ENCODE measurements at places on chromosomes 5 and 9.

GRCh38 chr9:20187318-20187717 lies 398.5 kb upstream of the SLC24A2 start:
- DNase-seq, result no peak

DNA sequence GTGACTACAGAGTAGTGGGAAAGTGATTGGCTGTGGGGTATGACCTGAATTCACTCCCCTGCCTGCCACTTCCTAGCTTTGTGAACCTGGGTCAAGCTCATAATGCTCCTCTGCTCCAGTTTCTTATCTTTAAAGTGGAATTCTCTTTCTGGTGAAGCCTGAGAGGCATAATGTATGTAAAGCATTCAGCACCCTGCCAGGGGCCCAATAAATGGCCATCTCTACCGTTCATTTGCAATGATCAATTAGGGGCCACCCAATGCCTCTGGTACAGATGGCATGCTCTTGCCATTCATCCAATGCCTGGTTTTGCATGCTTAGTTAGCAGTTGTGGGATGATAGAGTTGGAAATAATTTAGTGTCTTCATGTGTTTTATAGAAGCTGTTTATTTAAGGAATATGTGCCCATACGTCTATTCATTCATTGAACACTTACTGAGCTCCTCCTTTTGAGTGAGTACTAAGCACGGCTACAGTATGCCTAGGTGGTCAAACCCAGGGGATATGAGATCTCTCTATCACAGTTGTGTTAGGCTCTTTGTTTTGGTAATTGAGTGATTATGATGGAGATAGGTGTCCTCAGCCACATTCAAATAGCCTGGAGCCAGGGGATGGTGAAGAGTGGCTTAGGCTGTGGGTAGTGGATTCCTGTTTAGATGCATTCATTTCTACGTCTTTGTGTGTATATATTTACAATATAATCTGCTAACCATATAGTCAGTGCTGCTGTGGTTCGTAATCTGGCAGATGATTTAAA lies 15.3 kb downstream of the ZNF462 start:
- DNase-seq, result no peak

DNA sequence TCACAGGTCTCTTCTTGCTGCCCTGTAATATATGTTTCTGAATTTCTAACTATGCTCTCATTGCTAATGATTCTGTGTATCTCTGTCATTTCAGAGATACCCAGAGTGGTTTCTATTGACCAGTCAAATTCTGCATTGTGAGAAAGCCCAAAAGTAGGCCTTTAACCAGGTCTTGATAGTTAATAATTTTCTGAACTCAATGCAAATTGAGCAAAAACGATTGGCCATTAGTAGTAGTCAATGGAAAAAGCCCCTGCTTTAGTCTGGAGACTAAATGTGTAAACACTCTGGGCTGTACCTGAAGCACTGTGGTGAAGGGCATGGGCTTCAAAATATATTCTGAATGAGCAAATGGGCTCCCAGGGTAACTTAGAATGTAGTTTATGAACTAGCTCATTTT lies 307.6 kb downstream of the ARL15 start:
- no peak for DNase-seq

GRCh38 chr9:95793924-95794828 lies 81.3 kb upstream of the ERCC6L2 start:
- no peak for DNase-seq

DNA sequence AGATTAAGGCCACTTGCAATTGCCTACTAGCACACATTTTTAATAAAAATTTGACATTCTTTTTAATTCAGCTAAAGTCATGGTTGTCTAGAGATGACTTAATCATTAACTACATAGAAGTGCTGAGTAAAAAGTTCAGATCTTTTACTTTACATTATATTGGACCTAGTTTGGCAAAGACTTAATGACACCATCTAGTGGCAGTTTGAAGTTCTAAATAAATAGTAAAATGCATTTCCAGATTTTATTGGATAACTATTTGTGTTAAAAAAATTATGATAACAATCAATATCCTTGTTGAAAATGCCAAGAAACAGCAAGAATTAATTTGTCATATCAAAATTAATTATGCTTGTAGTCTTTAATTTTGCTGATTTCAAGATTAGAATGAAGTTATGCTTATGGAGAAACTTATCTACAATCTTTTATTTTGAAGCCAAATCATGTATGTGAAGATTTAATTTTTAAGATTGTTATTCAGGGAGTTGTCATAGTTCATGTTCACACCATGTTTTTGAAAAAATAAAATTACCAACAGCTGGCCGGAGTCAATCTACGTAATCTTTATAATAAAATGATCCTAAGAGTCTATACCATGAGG lies 69.6 kb upstream of the PJA2 start:
- no peak for DNase-seq

DNA sequence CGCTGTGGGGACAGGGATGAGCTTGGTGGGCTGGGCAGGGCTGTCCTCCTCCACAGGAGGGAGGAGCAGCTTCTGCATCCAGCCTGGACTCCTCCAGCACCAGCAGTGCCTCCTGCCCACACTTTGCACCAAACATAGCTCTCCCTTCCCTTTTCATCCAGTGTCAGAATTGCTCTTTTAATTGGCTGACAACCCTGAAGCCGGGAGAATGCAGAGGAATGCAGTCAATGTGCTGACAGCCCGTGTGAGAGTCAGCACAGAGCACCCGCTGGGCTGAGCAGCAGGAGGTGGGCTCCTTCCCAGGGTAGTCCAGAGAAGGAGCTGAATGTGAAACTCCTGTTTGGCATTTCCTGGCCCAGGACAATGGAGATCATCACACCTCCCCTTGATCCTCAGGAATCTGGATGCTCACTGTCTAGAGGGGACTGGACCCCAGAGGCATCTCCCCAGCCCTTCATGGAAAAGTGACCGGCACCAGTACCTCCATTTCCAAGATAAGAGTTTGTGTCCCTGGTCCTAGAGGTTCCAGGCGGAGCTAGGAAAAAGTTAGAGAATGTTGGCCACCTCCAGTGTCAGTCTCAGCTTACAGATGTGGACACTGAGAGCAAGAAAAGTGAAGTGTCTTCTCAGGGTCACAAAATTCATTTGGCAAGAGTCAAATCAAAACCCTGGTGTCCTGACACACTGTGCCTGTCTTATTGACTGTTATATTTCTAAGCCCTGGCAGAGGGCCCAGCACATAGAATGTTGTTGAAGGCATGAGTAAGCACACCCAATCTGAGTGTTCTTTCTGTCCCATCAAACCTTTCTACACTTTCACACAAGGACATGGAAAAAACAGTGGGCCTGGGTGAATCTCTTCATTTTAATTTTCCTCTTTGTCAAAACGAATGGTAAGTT lies 202.1 kb downstream of the SNX18 start:
- DNase-seq, result no peak

DNA sequence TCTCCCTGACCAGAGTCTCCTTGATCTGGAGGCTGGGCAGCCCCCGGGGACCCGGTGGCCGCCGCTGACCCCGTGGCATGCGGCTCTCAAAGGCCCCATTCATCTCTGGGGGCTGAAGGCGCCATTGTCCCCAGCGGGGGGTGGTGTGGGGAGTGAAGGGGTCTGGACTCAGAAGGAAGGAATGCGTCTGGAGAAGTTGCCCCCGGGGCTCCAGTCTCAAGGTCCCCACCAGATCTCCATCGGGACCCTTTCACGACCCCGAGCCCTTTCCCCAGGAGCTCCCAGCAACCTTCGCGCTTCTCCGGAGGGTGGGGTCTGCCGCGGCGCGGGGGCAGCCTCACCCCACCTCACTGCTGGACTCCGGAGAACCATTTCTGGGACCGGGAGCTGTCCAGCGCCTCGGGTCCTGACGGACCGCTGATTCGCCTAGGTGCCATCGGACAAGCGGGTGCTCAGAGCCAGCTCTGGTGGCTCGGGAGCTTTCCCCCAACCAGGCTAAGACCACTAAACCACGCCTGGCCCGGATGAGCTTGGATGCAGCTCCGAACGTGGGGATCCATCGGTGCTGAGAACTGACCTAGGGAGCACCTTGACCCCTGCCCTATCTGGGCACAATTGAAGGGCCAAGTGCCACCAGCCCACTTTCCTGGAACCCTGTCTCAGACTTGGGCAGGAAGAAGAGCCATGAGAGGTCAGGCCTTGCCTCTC lies 5.1 kb upstream of the PCDH1 start:
- no peak for DNase-seq

DNA sequence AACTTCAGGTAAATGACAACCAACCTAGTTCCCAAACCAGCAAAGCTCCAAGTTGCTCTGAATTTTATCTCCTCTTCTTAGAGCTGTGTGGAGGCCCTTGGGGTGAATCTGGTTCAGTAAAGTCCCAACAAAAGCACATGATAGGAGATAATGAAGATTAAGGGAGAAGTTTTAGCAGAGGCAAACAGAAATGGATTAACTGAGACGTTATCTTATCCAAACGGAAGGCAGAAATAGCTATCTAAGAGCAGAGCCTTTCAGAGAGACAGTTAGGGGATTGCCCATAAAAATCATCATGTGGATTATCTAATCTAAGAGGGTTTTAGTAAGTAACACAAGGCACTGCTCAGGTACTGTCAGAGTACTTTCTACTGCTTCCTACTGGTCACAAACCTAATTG lies 183.9 kb upstream of the ZNF618 start:
- DNase-seq, result no peak

DNA sequence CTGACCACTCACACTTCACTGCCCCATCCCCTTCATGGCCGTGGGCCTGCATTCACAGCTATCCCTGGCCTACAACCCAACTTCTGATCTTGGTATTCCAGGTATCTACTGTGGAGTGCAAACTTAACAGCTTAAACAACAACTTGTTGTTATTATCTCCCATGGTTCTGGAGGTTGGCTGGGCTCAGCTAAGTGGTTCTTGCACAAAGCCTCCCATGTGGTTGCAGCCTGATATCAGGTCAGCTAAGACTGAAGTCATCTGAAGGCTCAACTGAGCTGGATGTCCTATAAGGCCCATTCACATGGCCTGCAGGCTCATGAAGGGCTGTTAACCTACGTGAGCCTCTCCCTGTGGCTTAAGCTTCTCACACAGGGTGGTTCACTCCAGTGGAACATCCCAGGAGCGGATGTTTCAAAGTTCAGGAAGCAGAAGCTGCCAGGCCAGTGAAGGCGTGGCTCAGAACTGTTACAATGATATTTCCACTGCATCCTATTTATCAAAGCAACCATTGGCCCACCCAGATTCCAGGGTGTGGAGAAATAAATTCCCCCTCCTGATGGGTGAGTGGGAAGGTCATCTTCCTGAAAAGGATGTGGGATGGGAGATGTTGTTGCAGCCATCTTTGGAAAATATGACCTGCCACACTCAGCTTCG lies 30.0 kb upstream of the TRIO start:
- no peak for DNase-seq

DNA sequence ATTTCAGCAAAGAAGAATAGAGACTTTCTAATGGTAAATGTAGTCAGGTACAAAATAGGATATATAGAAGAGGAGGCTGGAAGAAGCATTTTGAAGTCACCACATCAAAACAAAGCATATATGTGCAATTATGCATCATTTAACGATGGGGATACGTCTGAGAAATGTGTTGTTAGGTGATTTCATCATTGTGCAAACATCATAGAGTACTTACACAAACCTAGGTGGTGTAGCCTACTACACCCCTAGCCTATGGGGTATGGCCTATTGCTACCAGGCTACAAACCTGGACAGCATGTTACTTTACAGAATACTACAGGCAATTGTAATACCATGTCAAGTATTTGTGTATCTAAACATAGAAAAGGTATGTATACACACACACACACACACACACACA lies 28.4 kb downstream of the ELP1 start:
- no peak for DNase-seq

DNA sequence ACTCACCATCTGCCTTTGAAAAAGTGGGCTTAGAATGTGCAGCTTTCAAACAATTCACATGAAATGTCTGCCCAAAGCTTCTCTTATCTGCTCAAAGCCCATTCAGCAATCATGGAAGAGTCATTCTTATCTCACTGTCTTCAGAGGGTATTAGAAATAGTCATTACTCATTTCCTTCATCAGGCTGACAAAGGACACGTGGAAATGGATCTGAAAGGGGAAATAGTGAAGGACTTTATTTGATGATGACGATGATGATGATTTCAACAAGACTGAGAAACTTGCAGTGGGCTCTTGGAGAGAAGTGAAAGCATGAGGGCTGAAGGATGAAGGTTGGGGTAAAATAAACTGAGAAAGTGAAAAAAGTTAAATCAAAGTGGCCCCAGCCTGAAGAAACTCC lies 194.3 kb downstream of the SMARCA2 start:
- DNase-seq, result no peak

DNA sequence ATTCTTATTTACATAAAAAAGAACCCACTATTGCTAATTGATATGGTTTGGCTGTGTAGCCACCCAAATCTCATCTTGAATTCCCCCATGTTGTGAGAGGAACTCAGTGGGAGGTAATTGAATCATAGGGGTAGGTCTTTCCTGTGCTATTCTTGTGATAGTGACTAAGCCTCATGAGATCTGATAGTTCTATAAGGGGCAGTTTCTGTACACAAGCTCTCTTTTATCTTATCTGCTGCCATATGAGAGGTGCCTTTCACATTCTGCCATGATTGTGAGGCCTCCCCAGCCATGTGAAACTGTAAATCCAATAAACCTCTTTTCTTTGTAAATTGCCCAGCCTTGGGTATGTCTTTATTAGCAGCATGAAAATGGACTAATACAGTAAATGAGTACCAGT lies 58.2 kb upstream of the PRR16 start:
- DNase-seq, result no peak

DNA sequence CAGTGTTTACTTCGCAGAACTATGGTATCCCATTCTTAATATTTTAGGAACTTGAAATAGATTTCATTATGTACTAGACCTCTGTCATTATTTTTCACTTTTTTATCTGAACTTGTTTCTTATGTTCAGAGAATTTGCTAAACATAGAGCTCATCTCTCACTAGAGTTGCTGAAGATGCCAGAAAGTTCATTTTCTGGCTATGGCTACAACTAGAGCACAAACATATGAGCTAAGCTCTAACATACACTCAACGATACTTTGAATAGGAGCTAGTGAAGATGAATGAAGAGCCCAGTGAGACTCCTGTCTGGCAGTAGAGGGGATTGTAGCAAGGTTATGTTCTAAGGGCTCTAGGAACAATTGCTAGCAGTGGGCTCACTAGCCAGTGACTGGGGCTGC lies 582.2 kb downstream of the KIF4B start:
- DNase-seq, result no peak

DNA sequence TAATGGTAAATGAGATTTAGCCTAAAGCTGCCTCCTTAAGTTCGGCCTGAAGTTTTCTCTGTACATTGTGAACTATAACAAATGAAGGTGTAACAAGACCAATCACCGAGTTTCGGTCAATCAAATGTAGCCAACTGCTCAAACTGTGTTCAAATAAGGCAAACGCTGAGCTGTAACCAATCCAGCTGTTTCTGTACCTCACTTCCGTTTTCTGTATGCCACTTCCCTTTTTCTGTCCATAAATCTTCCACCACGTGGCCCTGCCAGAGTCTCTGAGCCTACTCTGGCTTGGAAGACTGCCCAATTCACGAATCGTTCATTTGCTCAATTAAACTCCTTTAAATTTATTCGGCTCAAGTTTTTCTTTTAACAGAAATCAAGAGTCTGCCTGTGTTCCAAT lies 193.5 kb upstream of the KLF9 start:
- DNase-seq, result no peak

DNA sequence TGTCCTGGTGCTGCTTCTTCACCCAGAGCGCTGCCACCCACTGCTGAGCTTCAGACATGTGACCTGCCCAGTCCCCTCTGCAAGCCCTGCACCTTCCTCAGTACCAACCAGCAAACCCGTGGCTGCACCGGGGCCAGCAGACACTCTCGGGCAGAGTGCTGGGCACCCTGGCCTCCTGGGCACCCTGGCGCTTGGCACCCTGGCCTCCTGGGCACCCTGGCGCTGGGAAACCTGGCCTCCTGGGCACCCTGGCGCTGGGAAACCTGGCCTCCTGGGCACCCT lies 31.7 kb upstream of the SLC12A7 start:
- DNase-seq, result no peak

GRCh38 chr5:4970171-4970570 lies 170.0 kb upstream of the ADAMTS16 start:
- DNase-seq, result no peak

All from stimulated activated CD8-positive, alpha-beta memory T cell treated with anti-CD3 and anti-CD28 coated beads, Interleukin-4, amount 100 ng/mL, for 4 hours (primary cell).